GM23338 (cell line): ENCODE measurements at places on chromosomes 12 and 14.
A peak's percentile ranks its signal among the peaks of the same experiment; 100 is the strongest.

GRCh38 chr12:114704096-114704495 is 20.1 kb upstream of the TBX3 start:
- no peak for DNase-seq

DNA sequence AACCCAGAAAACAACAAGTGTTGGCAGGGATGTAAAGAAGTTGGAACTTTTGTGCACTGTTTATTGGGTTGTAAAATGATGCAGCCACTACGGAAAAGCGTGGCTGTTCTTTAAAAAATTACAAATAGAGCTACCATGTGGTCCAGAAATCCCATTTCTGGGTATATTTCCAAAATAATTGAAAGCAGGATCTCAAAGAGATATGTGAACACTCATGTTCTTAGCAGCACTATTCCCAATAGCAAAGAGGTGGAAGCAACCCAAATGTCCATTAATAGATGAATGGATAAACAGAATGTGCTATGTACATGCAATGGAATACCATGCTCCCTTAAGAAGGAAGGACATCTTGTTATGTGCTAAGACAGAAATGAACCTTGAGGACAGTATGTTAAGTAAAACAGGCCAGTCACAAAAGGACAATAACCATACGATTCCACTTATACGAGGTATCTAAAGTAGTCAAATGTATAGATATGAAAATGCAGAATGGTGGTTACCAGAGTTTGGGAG is 249.5 kb downstream of the PHLDA1 start:
- no peak for DNase-seq

DNA sequence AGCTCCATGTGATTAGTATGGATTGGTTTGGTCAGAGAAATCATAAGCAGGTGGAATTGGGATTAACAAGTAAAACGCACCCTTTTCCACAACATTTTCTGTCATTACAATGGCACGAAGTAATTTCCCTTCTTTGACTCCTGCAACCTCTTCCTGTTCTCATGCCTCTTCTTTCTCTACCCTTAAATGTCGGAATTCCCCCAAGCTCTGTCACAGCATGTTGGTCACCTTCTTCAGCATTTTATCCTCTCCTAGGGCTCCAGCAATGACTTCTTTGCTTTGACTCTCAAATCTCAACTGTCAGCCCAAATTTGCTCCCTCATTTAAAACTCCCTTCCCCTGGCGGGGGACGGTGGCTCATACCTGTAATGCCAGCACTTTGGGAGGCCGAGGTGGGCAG is 5.3 kb upstream of the GRIP1 start:
- DNase-seq, result no peak

DNA sequence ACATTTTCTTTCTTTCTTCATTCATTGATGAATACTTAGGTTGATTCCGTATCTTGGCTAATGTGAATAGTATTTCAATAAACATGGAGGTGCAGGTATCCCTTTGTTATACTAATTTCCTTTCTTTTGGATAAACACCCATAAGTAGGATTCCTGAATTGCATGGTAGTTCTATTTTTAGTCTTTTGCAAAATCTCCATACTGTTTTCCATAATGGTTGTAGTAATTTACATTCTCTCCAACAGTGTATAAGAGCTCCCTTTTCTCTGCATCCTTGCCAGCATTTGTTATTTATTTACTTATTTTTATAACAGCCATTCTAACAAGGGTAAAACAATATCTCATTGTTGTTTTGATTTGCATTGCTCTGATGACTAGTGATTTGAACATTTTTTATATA is 36.6 kb downstream of the PIK3C2G start:
- peak; percentile 34 for DNase-seq

GRCh38 chr12:76680940-76681339 is 83.0 kb upstream of the ZDHHC17 start:
- no peak for DNase-seq
